NCI-H2171 (cell line): ENCODE measurements at places on chromosomes 5 and 9.

DNA sequence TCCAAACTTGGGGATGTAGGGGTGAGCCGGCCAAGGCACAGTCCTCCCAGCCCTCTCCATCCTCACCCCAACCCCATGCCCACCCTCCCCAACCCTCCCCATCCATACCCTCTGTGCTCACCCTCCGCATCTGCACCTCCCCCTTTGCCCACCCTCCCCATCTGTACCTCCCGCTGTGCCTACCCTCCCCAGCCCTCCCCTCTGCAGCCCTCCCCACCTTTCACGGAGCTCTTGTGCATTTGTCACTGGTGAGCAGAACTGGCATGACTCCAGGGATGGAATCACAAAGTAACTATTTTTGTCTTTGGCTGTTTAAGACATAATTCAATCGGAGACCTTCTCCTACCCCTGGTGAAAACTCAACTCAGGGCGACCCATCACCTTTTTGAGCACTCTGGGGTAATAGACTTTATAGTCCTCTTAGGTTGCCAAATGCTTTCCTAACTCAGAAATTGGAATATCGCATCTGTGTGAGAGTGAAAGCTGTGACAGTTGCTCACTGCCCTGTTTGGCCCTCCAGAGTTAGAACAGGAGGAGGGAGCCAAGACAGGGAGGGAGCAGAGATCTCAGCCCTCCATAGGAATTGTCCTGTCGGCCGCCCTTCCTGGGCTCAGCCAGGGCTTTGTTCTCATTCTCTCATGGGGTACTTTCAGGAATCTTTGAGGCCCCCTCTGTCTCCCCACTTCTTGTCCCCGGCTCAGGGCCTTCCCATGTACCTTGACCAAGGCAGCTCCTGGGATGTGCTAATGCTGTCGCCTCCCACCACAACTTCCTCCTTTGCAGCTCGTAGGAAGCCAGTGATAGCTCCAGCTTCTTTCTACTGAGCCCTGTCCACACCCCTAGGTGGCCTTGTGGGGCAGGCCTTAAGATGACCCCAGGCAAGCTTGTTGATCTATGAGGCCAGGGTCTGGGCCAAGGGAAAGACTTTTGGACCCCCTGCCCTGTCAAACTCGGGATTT lies 36.2 kb downstream of the OTULIN start:
- no peak for DNase-seq

DNA sequence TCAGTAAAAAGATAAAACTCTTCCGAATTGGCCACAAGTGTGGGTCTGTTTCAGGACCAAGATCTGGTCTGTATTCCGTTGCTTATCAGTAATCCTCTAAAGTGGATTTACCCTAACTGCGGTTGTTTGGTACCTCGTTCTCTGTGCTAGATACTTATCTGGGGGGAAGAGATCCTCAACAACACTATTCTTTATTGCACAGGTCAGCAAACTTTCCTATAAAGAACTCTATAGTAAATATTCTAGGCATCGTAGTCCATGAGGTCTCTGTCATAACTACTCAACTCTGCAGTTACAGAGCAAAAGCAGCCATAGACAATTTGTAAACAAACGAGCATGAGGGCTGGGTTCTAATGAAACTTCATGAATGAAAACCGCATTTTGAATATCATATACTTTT lies 335.8 kb upstream of the KIF2A start:
- no peak for DNase-seq

DNA sequence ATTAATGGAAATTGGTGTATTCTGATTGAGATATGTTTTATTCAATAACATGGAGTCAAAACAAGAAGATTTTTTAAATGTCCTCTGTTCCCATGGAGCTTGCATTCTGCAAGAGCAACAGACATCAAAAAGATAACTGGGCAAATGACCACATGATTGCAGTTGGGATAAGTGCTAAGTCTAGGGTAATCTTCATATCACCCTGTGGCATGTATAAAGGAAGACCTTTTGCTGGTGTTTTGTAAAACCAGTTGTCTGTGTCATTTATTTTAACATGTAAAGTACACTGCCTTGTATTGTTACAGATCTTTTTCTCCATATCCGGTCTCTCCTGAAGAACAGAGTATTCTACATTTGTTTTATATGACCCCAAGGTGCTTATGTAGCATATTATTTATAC lies 44.0 kb downstream of the PTCD2 start:
- DNase-seq = no peak

GRCh38 chr9:20199111-20199510 lies 410.3 kb upstream of the SLC24A2 start:
- no peak for DNase-seq

DNA sequence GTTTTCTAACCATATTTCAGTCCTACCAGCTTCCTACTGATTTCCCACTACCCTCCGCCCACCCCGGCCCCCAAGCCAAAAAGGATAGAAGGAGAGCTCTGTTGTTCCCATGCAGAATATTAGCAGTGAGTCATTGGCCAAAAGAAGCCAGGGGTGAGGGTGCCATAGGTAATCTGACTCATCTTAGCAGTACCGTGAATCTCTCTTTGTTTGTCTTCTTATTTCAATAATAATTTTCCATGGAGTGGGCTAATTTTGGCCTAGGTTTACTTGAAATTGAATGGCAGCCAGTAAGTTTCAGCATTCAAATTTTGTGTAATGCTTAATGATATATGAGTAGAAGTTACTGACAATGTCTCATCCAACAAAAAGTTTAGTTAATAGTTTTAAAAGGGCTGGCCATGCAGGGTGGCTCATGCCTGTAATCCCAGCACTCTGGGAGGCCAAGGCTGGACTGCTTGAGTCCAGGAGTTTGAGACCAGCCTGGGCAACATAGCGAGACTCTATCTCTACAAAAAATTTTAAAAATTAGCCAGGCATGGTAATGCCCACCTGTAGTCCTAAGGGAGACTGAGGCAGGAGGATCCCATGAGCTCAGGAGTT lies 74.2 kb downstream of the C9orf152 start:
- DNase-seq = no peak

DNA sequence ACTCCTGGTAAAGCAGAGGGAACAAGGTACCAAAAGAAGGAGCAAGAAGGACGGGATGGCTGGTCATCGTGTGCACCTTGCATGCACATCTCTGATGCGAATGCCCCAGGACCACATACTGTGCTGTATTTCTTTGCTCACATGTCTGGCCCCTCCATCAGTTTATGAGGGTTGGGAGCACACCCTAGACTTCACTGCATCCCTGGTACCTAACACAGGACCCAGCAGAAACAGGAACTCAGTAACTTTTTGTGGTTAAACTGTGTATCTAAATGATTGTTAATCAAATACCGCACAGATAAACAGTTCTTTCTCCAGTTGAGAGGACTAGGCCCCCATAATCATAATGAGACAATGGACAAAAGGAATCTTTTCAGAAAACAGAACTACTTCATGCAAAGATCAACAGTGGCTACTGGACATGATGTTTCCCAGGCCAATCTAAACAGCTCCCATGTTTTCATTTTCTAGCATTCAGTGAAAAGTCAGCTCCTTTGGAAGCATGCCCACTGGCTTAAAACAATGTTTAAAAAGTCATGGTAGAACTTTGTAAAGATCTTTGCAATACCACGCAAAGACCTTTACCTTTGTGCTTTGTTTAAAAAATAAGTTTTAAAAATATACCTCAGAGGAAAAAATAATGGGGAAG lies 55.5 kb upstream of the IFNK start:
- DNase-seq = no peak

DNA sequence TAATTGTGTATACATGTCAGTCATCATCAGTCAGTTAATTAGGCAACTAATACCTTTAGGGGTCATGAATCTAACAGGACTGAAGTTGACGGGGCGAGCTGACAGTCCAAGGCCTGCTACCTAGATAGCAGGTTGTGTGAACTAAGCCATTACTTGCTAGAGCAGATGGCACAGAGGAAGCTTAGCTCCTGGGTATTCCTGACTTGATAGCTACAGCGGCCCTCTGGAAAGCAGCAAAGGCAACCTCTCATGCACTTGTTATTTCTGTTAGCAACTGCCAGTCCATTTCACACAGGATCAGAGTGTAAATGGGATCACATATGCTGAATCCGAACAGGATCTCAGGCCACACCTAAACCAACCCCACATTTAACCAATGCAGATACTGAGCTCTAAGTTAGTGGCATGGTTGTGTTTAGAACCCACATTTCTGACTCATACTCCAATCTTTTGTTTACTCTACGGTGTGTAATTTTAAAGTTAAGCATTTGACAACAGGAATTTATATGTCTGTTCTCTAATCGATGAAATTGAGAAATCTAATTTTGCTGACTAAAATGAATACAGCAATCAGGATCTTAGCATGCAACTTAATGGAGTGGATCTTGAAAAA lies 521.3 kb upstream of the ZNF608 start:
- peak; percentile 28 for DNase-seq
